ENCODE measurements at places on chromosomes 4 and X.

DNA sequence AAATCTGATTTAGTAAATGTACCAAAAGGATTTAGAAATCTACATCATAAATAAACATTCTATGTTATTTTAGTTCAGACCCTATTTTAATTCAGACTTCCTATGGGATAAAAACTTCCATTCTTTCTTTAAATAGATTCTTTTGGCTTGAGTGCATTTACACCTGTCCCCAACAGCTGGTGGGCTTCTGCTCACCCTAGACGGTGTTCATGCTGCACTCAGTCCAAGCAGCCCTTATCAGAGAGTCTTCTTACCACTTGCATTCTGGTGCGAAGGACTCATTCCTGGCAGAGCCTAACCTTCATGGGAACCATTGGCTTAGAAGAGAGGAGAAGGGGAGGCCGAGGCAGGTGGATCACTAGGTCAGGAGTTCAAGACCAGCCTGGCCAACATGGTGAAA lies 57.3 kb downstream of the NPNT start:
- no peak for DNase-seq

GRCh38 chrX:34483980-34484379 lies 173.1 kb downstream of the TMEM47 start:
- DNase-seq: no peak

GRCh38 chr4:23648854-23649596 lies 240.8 kb downstream of the PPARGC1A start:
- DNase-seq: no peak

DNA sequence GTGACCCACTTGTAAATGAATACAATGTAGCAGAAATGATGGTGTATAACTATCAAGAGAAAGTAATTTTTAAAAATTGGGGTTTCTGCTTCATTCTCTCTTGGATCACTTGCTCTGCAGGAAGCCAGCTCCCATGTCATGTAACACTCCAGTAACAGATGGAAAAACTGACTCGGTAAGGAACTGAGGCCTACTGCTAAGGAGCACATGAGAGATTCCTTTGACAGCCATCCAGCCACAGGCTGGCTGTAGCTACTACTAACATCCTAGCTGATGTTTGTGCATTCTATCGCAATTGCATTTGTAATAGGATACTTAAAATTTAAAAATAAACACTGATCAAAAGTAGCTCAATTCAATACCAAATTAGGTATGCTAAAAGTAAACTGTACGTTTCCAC lies 102.3 kb upstream of the MAB21L2 start:
- no peak for DNase-seq

DNA sequence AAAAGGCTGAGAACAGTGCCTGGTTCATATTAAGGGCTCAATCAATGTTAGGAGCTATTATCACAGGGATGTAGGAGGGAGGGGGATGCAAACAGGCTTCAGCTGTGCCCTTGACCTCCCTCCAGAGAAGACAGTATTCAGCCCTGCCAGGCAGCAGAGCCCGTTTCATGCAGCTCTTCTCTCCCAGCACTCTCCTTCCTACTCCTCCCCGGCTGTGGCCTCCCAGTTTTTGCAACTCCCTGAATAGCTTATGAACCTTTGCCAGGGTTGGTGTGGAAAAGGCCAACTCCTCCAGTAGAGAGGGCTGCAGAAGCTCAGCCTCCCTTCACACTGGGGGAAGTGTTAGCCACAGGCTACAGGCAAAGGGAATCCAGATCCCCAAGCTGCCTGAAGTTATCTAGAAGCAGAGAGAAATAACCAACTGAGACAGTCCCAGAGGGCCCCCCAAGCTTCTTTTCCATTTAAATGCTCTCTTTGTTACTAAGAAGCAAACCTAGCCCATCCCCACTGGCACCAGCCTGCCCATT lies 31.7 kb upstream of the APLN start:
- DNase-seq: no peak
